ENCODE measurements at places on chromosomes 5 and 9.

DNA sequence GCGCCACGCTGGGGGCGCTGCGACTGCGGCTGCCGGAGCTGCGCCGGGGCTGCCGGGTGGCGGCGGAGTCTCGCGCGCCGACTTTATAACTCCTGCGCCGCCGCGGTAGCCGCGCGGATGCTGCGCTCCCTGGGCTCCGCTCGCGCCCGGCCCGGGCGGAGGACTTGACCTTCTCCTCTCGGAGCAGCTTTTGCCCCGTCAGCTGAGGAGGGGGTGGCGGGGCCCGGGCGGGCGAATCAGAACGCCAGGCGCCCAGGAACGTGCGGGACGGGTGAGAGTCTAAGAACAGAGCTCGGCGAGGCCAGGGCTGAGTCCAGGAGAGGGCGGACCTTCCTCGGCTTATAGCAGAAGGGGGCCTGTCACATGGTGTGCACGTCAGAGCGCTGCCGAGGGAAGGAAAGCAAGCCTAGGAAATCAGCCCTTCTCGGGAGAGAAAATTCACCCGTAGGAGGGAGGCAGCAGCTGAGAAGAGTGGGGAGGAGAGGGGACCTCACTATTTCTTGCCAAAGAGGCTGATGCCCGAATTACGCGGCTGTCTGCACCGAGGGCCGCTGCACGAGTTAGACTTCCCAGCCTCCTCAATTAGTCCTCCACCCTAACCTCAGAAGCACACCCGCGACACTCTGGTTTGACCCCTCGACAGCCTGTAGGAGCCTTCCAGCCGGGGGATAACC is at the start of gene FOXD1:
Gene FOXD1, minus strand, starts transcription at position 315 of the 674 bp plus-strand sequence. CDS start 415 bp downstream, outside the sequence.
- peak; percentile 65 for DNase-seq

GRCh38 chr9:129633207-129633606 is 7.2 kb downstream of the NTMT1 start:
- DNase-seq = no peak

DNA sequence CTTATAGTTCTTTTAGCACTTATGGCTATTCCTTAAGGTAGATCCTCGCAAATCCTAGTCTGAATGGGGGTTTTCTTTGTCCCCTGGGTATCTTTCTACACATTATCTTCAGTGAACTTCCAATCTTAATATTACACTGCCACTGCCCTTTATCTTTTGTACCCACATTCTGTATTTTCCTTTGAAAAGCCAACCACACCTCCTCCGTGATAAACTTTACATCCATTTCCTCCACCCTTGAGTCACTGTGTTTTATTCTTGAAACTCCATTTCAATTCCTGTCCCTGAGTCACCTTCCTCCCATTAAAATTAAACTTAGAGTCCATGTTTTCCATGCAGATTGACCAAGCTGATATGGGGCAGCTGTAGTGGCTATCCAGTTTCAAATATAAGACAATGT is 43.2 kb upstream of the RICTOR start:
- DNase-seq = no peak

DNA sequence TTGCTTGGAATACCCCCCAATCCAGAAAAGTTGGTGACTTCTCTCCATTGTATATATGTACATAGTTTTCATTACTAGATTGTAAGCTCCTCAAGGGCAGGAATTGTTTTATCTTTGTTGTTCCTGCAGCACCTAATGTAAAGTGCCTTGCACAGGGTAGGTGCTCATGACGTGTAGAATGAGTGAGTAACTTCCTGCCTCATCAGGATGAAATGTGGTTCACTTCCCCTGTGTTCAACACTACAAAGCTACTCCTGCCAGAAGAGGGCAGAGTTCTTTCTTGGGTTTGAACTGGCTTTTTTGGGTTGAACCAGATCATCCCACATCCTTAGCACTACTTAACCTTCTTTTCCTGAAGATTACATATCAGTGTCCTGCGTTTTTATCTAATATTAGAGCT is 23.9 kb downstream of the GTF3C4 start:
- DNase-seq = no peak

DNA sequence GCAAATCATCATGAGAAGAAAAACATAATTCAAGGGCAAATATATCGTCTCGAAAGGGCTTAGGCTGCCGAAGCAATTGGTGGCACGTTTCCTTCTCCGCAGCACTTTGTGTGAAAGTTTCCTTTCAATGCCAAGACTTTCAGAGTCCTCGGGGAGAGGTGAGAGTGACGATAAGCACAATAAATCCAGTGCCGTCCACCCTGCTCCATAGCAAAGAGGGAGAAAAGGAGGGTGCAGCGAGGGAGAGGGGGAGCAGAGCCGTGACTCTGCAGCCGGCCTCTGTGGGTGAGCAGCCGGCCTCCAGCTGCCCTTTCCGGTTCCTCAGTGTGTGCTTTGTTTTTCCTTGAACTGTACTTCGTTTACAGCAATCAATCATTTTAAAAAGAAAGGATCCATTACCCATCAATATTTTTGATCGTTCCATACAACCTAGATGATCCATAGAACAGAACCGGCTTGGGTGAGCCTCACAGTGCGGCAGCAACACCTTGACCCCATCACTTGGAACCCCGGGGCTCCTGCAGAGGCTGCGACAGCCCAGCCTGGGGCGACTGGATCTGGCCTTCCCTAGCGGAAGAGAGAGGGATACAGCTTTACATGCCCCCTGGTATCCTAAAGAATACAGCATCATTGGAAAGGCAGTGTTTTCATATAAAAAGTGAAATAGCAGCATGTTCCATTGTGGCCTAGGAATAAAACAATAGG is 247.0 kb upstream of the IRX4 start:
- DNase-seq = no peak

DNA sequence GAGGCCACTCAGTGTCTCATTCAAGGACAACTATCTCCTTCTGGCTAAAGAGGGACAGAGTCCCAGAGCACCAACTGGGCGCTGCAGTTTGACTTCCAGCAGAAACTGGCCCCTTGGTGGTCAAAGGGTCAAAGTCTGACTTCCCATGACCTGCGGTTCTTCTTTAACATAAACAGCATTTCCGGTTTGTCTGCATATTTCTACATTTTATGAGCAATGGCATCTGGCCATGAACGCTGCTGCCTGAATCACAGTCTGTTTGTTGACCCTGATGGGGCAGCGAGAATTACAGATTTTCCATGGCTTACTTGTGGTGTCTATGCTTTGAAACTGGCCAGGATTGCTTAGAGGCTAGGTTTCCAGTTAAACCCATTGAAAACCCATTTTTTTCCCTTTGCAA is 1.3 kb downstream of the TNFSF15 start:
- no peak for DNase-seq

GRCh38 chr9:28056466-28056865 is 483.2 kb upstream of the C9orf72 start:
- no peak for DNase-seq

DNA sequence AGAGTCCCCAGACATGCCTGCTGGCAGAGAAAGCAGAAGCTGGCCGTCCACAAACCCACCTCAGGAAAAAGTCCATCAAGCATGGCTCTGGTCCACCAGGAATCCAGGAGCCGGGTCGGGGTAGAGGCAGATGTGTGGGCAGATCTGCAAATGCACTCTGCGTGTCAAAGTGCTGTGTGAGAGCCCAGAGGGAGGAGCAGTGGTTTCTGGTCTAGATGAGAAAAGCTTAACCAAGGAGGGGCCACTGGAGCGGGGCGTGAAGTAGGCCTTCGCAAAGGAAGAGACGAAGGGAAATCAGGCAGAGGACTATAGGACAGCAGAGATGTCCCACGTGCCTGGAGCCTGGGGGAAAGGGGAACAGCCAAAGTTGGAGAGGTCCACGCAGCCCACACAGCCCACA is 40.0 kb downstream of the TTLL11 start:
- DNase-seq = no peak

GRCh38 chr9:106657926-106658325 is 205.0 kb upstream of the ZNF462 start:
- DNase-seq = no peak

- DNase-seq = peak; percentile 14
Observed at GRCh38 chr5:5886812-5887486, 464.5 kb downstream of the ICE1 start.

DNA sequence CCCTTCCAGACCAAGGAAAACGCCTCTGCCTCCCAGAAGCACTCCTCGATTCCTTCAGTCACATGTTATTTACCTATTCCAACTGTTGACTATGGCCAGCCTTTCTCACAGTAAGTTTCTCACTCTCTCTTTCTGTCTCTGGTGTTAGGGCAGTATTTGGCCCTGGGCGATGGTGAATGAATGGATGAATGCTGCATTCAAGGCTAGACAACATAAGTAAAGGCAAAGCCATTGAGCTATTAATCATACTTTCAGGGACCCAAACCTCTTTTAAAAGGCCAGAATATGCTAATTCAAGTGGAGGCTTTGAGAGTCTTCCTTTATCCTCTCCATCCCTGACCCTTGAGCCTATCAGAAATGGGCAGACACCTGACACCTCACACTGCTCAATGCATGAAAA is 78.5 kb downstream of the SEC61B start:
- no peak for DNase-seq

DNA sequence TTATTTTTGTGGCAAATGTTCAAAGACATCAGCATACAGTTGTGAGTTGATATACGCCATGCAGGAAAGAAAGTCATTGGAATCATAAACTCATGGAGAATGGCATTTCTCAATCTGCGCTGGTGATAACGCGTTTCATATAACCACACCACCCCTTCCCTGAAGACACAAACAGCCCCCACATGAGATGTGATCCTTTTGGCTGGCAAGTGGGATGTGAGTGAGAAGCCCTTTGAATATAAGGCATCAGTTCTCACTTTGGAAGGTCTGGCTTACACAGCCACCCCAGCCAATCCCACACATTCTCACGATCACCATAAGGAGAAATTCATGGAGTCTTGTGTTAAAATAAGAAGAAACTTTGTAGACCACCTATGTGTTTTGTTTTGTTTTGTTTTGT is 725.0 kb downstream of the PRELID2 start:
- DNase-seq = no peak

DNA sequence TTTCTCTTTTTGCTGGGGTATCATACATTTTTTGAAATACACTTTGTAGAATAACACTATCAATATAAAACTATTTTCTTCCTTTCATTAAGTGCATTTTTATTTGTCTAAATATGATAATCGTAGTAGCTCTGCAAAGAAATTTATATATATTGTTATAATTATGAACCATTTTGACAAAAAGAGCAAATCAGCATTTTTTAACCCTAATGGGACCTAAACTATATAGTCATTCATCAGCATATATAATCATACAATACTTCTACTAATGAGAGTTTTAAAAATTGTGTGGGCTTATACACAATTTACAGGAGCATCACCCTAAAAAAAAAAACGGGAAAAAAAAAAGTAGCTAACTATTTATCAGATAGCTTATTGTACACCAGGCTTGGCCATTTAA is 329.7 kb upstream of the TYRP1 start:
- no peak for DNase-seq

DNA sequence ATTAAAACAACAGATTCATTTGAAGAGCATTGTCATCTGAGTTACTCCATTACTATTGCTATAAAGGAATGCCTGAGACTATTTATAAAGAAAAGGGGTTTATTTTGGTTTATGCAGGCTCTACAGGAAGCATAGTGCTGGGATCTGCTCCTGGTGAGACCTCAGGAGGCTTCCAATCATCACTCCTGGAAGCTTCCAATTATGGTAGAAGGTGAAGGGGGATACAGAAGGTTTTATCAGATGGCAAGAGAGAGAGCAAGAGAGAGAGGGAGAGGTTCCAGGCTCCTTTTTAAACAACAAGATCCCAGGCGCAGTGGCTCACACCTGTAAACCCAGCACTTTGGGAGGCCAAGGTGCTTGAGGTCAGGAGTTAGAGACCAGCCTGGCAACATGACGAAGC is 63.5 kb downstream of the ASS1 start:
- no peak for DNase-seq
